CD4-positive, alpha-beta T cell treated with Interleukin-12 subunit alpha and Interleukin-12 subunit beta, for 1 hour (primary cell): ENCODE measurements at places on chromosomes 16 and 17.

- DNase-seq: no peak
Measured at GRCh38 chr16:19707569-19708295, 10.3 kb downstream of the KNOP1 start.

DNA sequence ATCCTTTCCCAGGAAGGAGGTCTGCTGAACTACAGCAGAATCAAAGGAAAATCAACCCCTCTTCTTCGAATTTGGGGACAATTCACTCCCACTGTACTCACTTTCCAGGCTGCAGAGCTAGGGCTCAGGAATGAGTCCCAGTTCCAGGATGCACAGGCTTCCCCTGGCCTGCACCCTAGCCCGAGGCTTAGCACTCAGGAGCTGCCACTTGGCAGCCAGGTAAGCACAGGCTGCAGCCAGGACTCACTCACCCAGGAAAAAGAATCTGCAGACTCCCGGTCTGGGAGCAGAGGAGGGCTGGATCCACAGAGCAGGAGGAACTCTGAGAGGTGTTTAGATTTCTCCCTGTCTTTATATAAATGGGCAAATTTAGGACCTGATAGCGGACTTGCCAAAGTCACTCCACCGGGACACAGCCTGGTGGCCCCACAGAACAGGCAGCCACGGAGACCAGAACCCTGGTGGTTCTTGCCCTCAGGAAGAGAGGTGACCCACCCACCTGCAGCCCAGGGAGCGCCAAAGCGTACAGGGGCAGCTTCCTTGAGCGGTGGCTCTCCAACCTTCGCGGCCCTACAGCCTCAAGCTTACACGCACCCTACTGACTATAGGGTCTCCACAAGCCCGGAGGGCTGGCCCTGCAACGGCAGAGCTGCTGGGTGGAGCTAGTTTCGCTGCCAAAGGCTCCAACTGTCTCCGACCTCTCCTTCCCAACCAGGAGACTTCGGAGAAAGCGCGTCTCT, 4.8 kb downstream of the CBLN1 start:
- no peak for DNase-seq

DNA sequence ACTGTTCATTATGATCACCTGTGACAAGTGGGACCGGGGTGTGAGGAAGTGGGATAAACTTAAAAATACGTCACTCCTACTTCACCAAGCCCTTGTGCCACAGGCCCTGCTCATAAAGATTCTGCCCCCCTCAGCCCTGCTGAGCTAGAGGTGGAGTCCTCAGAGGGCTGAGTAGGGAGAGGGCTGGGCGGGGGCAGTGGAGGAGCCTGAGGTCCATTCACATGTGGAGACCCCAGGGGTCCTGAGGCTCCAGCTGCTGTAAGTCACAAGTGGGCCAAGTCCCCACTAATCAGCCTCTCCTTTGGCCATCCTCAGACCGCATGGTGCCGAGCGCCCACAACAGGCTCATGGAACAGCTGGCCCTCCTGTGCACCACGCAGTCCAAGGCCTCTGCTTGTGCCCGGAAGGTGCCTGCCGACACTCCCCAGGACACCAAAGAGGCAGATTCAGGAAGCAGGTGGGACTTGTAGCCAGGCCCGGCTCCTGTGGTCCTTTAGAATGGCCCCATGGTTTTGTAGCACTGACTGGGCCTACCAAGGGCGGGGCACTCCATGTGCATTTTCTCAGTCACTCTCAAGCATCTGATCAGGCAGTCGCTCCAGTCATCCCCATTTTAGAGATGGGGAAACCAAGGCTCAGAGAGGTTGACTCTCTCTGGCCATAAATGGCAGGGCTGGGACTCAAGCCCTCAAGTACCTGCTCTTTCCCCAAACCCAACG, 10.4 kb downstream of the DNAAF8 start:
- no peak for DNase-seq

- DNase-seq: no peak
Measured at GRCh38 chr17:77132411-77133086, 8.2 kb upstream of the SEC14L1 start.

- no peak for DNase-seq
Measured at GRCh38 chr16:57252148-57252721, 7.2 kb downstream of the ARL2BP start.

GRCh38 chr17:80315517-80316182, 55.0 kb downstream of the RNF213 start:
- peak; percentile 6 for DNase-seq

- DNase-seq: peak; percentile 70
Measured at GRCh38 chr16:57042157-57043111, 49.9 kb upstream of the CPNE2 start.

GRCh38 chr17:9948928-9949327, 43.9 kb upstream of the RCVRN start:
- no peak for DNase-seq

- DNase-seq: no peak
Measured at GRCh38 chr16:72481419-72481818, 309.5 kb upstream of the PMFBP1 start.

- no peak for DNase-seq
Measured at GRCh38 chr17:65064452-65065019, 8.0 kb upstream of the GNA13 start.

GRCh38 chr16:986925-987582, 5.5 kb downstream of the SOX8 start:
- DNase-seq: no peak

GRCh38 chr17:82297280-82297713, 20.1 kb downstream of the CD7 start:
- DNase-seq: peak; percentile 83
